Breast epithelium (tissue), 4 donors: ENCODE measurements at places on chromosomes 2 and 18.

GRCh38 chr2:119371111-119371510 lies 4.3 kb downstream of the DBI start:
- no peak for DNase-seq

GRCh38 chr2:182891611-182892010 lies 25.2 kb upstream of the FRZB start:
- DNase-seq, result no peak

DNA sequence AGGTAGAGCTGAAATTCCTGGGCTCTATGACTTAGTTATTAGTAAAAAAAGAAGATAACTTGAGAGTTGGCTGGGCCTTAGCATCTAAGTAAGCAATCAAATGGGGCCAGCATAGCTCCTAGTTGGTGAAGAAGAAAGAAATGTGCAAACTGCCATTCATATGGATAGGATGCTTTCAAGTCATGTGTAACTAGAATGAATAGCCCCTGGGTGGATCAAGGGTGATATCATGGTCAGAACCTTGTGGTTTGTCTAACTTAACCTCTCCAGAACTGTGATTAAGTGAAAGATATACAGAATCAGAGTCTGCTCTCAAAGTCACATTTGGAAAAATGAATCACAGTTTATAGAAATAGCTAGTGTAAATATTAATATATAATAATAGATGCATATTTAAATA lies 198.7 kb upstream of the DTNA start:
- no peak for DNase-seq

GRCh38 chr18:63817441-63818051 lies 42.3 kb downstream of the SERPINB7 start:
- DNase-seq, result no peak

- no peak for DNase-seq
These were observed 111.9 kb downstream of the TFCP2L1 start for GRCh38 chr2:121173112-121173511.

DNA sequence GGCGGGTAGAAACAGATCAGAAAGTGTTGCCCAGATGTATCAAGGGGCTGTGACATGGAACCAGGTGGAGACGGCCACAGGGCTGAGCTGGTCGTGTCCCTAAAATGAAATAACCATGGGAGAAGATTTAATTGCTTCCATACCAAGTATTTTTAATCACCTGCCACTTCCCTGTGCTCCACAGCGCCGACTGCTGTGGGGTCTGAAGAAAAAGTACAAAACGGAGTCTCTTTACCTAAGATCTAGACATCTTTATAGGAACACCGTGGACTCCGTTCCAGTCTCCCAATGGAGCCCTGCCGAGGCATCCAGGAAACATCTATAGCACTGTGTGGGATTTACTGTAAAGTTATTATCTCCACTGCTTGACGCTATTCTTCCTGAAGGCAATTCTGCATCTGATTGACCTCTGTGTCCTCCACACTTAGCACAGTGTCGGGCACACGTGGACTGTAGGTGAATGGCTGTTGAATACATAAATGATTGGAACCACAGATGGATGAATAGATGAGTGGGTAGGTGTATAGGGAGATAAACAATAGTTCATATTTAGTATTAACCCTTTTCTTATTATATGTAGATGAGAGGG lies 21.6 kb upstream of the GYPC start:
- DNase-seq, result no peak

GRCh38 chr2:66602341-66602740 lies 167.4 kb downstream of the MEIS1 start:
- DNase-seq, result no peak

- no peak for DNase-seq
These were observed 279.5 kb downstream of the RND3 start for GRCh38 chr2:150207979-150208378.

DNA sequence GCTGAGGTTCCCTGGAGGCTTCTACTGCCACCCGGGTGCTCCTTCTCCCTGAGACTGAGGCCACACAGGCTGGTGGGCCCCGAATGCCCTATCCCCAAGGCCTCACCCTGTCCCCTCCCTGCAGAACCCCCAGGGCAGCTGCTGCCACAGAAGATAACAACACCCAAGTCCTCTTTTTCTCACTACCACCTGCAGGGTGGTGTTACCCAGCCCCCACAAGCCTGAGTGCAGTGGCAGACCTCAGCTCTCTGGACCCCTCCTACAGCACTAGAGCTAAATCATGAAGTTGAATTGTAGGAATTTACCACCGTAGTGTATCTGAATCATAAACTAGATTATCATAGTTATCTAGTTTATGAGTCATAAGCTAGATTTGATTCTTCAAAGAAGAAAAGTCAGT lies 7.3 kb upstream of the CENPA start:
- DNase-seq, result no peak

GRCh38 chr18:45232061-45232460 lies 383.2 kb upstream of the SLC14A2 start:
- DNase-seq, result no peak

- DNase-seq, result no peak
These were observed 52.7 kb downstream of the SPRED2 start for GRCh38 chr2:65379721-65380171.

- DNase-seq, result no peak
These were observed 31.3 kb downstream of the SETBP1 start for GRCh38 chr18:44712025-44712424.

DNA sequence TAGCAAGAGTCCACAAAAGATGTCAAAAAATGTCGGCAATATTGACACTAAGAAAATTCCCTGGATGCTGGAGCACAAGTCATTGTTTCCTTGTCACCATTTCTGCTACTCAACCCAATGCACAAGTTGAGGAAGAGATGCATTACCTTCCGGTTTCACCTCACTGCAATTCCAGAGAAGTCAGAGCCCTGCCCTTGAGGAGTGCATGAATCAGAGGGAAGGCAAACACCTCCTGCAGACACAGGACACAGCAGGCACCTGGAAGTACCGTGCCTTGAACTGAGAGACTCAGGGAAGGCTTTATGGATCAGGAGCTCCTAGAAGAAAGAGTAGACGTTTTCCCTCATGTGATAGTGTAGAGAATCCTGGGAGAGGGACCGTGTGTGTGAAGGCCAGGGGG lies 62.7 kb upstream of the ARL4C start:
- DNase-seq, result no peak

GRCh38 chr18:35581898-35582641 lies 530 bp downstream of the GALNT1 start:
- no peak for DNase-seq

DNA sequence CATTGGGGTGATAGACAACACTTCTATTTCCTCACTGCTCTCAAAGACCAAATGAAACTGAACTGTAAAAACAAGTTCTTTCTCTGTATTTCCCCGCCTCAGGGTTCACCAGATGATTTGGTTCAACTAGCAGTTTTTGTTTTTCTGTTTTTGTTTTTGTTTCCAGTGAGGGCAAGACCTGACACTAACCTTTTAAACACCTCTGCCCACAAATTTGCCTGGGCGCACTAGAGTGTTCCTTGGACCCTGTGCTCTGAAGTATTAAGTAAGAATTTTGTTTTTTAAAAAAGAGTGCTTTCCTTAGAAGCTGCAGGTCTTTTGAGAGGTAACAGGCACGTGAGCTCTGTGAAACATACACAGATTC lies 92.9 kb downstream of the DYSF start:
- DNase-seq, result no peak

DNA sequence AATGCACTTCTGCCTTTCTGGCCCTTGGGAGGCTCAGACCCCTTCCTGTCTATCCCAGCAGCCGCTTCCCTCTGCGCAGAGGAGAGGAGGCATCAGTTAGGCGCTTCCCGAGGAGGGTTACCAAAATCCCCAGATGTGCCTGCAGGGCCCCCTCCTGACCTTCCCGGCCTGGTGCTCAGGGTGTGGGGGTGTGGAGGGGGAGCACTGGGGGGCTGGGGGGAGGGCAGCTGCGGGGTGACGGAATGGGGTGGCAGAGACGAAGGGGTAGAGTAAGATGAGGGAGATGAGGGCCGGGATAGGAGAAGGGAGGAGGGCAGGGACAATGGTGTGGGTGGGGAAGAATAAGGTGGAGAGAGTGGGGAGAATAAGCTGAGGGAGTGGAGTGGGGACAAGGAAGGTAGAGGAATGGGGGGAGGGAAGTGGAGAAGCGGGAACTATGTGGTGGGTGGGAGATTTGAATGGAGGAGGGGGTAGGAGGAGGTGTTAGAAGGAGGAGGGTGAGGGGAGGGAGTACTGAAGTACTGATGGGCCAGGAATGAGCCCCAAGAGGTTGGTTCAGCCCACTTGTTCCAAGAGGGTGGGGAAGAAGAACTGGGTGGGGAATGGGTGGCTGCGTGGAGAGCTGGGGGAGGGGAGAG lies 6.5 kb upstream of the ZAP70 start:
- DNase-seq, result peak; percentile 19

DNA sequence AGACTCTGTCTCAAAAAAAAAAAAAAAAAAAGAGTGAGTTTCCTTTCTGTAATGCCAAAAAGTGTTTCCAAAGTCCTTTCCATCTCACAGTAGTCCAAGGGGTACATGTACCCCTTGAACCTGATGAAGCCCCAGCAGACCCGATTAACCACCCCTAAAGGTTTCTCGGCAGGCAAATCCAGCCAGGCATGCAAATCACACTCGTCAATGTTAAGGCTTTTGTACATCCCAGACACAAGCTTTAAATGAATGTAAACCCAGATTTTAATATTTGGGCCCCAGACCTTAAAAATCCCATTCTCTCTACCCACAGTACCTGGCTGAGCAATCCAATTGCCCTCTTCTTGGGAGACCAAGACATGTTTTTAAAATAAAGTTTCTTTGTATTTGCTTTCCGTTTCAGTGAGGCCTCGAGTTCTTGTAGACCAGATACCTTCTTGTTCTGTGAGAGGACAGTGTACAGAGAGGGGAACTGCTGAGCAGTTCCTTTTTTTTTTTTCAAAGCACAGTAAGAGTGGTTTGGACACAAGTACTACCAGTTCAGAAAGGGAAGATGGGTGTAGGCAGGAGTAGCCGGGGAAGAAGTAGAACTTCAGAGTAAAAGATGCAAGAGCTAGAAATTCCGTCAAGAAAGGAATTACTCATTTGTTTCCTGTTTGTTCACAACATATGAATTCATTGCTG lies at the start of gene NLRC4:
Gene NLRC4, minus strand, starts transcription at position 465 of the 684 bp plus-strand sequence. CDS start 8,111 bp downstream, outside the sequence.
- no peak for DNase-seq

DNA sequence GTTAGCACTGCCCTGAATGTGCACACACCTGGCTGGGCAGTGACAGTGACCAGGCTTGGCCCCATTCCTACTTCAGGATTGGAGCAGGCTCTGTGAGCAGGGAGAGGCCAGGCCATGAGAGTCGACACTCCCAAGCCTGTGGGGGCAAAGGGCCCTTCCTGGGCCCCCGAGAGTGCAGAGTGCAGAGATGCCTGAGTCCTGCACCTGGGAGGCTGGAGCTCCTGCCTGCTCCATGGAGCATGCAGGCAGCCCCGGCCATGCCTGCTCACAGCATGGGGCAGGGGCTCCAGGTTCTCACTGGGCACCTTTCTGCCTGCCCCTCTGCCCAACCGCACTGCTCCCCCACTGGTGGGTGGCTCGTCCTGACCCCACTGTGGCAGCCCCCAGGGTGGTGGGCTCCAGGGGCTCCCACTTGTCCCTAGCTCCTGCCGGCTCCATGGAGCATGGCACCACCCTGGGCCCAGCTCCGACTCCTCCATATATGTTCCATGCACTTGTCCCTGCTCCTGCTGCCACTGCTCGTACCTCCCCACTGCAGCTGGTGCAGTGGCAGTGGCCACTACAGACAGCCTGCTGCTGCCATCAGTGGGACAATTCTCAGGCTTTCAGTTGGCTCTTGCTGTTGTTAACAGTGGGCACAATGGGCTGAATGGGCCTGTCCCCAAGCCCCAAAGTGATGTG lies 282.0 kb downstream of the RPRM start:
- no peak for DNase-seq

DNA sequence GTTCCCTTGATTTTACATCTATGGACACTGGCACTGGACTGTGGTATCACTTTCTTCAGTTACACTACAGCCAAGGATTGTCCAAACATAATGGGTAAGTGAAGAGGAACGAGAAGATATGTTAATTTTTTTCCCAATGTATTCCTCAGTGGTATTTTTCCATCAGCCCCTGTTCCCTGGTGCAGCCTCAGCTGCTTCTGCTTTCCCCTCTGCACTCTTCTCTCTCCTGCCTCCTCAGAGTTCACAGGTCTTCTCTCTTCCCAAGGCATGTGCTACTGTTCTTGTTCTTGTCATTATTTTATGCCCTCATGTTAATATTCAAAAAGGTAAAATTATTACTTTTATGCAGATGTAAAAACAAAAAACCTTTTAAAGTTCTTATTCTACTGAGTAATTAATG lies 378.0 kb upstream of the NRXN1 start:
- DNase-seq, result no peak

DNA sequence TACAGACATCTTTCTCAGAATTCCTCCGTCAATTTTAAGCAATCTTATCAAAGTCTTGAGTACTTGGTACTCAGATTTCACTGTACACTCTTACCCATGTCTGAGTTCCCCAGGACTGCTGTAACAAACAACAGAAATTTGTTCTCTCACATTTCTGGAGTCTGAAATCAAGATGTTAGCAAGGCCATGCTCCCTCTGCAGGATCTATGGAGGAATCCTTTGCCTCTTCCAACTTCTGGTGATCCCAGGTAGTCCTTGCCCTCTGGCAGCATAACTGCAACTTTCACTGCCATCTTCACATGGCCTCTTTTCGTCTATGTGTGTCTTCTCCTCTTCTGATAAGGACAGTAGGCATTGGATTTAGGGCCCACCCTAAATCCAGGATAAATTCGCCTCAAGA lies 17.1 kb upstream of the CACNB4 start:
- DNase-seq, result no peak

DNA sequence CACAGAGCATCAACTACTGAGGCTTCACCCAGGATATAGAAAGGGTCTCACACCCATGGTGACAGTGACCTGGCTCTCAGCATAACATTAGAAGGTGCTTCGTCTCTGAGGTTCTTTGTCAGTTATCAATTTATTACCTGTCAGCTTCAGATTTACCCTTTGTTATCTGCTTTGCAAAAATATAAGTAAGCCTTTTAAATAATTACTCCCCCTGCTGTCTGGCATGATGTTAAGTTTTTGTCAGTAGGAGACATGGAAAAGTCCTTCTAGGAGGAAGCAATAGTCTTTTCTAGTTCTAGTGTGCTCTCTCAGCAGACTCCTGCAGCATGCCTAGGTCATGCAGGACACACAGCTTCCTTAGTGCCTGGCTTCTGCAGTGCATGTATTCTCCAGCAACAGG lies 149.9 kb downstream of the RDH14 start:
- DNase-seq, result no peak

DNA sequence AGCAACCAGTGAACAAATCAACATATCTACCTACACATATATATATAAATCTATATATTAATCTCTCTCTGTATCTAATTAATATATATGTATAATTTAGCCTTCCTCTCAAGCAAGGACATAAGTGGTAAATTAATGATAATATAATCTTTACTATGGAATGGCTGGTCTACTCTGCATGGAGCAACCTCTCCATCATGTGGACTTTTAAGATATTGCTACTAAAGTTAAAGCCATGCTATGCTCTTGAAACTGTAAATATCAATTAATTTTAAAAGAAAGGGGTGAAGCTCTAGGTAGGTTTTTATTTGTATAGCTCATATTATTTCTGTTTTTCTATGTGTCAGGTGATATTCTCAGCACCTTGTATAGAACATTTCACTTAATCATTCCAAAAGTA lies 147.0 kb downstream of the PPP1R1C start:
- DNase-seq, result no peak
